Mucosa of gallbladder (tissue), 1 donor: ENCODE measurements at places on chromosomes 2 and 18.

DNA sequence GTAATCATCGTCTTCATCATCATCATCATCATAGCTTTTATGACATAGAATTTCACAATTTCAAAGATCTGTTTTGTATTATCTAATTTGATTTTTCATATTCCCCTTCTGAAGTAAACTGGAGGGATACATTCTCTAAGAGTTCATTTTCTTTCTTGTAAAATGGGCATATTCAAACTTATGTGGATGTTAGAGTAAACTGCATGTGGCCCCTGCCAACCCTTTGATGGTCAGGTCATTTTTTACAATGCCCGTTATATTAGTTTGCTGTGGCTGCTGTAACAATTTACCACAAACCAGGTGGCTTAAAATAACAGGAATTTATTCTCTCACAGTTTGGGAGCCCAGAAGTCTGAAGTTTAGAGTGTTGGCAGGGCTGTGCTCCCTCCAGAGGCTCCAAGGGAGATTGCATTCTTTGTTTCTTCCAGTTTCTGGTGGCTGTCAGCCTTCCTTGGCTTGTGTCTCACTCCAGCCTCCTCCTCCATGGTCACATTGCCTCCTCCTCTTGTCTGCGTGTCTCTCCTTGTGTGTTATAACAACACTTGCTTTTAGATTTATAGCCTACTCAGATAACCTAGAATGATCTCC is 127.5 kb upstream of the MMADHC start:
- no peak for DNase-seq

DNA sequence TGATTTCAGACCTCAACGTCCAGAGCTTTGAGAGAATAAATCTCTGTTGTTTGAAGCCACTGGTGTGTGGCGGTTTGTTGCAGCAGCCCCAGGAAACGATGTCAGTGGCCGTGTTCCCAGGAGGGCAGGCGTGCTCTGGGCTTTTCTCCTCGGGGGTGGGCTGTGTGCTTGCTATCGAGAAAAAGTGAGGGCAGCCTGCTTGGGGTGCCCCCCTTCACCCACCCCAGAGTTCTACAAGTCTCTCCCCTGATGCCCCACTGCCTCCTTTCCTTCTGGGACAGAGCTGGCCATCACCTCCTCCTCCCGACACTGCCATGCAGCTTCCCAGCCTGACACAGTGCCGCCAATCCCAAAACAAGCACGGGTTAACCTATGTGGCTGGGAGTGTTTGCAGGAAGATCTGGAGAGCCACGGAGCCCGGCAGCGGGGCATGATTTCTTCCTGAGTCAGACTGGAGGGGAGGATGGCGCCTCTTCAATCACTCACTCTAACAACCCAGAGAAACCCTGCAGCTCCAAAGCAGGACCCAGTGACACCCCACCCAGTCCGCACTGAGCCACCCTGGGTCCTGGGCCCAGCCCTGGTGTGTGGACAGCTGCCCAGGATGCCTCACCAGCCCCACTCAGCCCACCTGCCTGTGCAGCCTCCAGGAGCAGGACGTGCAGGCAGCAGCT is 213.7 kb upstream of the RAB6C start:
- DNase-seq: no peak

GRCh38 chr2:158686210-158686691 is 108.9 kb upstream of the DAPL1 start:
- no peak for DNase-seq

DNA sequence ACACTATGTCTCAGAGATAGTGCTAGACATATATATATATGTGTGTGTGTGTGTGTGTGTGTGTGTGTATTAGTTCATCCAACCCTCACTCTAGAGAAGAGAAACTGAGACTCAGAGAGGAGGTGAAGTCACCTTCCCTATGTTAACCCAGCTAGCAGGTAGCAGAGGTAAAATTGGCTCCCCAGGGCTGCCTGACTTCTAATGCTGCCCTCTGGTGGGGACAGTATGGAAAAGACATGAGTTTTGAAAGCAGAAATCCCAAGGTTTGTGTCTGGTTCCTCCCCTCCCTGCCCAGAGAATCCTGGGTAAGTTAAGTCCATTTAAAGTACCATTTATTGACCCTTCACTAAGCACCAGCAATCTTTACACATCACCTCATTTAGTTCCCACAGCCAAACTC is 137.7 kb downstream of the THNSL2 start:
- DNase-seq: no peak

DNA sequence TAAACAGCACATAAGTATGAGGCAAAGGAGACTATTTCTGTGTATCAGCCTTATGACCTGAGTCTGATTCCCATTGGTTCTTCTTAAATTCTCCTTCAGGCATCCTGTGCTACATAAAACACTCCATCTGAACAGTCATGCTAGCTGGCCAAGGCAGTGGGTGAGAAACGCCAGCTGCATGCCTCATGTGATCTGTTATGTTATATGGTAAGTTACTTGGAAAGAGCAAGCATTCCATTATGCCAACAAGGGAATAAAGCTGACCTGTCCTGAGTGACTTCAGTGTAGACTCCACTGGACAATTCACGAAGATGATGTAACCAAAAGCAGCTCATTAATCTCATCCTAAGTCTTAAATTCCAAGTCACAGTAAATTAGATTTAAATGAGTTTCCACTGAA is 216.5 kb upstream of the FN1 start:
- no peak for DNase-seq

GRCh38 chr2:192499476-192499875 is 304.7 kb upstream of the TMEFF2 start:
- DNase-seq: no peak

DNA sequence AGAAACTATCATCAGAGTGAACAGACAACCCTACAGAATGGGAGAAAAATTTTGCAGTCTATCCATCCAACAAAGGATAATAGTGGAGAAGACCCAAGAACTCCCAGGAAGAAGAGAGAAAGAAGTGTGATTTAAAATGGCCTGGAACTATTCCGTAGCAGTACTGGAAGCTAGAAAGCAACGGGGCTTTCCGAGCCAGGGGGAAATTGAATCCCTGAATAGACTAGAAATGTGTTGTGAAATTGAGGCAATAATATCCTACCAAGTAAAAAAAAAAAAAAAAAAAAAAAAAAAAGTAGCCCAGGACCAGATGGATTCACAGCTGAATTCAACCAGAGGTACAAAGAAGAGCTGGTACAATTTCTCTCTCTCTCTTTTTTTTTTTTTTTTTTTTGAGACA is 69.3 kb downstream of the FARP2 start:
- DNase-seq: no peak

GRCh38 chr2:120077896-120078295 is 65.0 kb downstream of the EPB41L5 start:
- DNase-seq: no peak

GRCh38 chr2:20611077-20611843 is 39.6 kb downstream of the HS1BP3 start:
- peak; percentile 84 for DNase-seq

DNA sequence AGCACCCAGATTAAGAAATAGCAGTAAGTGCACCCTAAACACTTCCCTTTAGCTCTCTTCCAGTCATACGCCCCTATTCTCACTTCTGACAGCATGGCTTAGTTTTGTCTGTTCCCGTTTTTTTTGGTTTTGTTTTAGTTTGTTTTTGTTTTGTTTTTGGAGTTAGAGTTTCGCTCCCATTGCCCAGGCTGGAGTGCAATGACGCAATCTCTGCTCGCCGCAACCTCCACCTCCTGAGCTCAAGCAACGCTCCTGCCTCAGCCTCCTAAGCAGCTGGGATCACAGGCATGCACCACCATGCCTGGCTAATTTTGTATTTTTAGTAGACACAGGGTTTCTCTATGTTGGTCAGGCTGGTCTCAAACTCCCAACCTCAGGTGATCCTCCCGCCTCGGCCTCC is 2067.7 kb downstream of the SUCLG1 start:
- DNase-seq: no peak

- no peak for DNase-seq
Observed at GRCh38 chr2:69563021-69563420, 80.5 kb downstream of the AAK1 start.

GRCh38 chr2:85277416-85278158 is 50.2 kb downstream of the TGOLN2 start:
- DNase-seq: peak; percentile 39

DNA sequence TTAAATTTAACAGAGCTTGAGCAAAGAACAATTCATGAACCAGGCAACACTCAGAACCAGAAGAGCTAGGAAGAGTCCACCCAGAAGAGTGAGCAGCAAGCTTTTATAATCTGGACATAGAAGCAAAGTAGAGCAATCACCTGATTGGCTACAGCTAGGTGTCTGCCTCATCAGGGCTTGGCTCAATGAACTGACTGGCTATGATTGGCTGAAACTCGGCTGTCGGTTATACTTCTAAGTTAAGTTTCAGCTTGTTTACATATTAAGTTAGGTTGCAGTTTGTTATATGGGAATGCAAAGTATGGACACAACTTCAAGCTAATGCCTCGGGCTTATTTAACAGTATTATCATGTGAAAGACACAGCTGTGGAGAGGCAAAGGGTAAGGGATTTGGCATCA is 63.2 kb upstream of the NABP1 start:
- DNase-seq: no peak

GRCh38 chr2:183035954-183036669 is 2.1 kb downstream of the NCKAP1 start:
- no peak for DNase-seq

DNA sequence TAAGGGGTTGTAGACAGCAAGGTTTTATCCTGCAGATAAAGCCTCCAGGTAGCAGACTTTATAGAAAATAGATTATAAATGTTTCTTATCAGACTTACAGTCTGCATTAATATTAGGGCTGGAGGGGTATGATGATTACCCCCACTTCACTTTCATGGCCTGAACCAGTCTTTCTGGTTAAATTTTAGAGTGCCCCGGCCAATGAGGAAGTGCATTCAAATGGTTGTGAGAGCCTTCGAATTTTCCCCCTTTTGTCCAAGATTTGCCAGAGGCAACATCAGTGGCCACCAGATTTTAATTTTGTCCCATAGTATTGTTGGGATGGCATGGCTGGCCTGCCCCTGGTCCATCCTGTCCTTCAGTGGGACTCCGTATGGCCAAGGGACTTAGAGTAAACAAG is 31.6 kb downstream of the COMMD1 start:
- DNase-seq: no peak

- no peak for DNase-seq
Observed at GRCh38 chr2:12806549-12807242, 90.0 kb downstream of the TRIB2 start.

GRCh38 chr2:161055289-161055688 is 104.9 kb upstream of the TANK start:
- DNase-seq: no peak

DNA sequence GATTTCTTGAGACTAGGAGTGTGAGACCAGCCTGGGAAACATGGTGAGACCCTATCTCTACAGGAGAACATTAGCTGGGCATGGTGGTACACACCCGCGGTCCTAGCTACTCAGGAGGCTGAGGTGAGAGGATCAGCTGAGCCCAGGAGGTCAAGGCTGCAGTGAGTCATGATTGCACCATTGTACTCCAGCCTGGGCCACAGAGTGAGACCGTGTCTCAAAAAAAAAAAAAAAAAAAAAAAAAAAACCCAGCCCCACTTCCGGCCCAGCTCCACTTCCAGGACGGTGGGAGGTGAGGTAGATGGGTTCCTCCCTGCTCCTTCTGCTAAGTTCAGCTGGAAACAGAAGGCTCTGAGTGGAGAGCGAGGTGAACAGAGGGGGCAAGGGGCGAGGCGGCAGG is 41.4 kb upstream of the NFATC1 start:
- no peak for DNase-seq

DNA sequence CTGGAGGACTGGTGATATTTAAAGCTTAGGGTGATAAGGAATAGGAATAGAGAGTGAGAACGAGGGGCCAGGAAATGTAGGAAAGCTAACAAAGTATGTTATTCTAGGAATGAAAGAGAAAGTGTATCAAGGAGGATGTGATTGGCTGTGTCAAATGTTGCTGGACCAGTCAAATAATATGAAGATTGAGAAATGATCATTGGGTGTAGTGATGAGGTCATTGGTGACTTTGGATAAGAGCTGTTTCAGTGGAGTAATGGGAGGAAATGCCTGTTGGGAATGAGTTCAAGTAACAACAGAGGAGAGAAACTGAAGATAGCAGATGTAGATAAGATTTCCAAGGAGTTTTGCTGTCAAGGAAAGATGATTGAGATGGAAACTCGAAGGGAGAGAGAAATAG is 74.4 kb downstream of the UBE2E3 start:
- DNase-seq: no peak

DNA sequence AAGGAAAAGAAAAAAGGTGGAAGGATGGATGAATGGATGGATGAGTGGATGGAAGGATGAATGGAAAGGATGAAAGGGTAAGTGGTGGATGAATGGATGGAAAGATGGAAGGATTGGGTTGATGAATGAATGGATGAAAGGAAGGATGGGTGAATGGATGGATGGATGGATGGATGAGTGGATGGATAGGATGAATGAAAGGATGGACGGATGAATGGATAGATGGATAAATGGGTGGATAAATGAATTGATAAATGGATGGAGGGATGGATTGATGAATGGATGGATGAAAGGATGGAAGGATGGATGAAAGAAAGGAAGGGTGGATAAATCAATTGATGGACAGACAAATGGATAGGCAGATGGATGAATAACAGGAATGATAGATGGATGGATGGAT is 48.2 kb upstream of the OTOF start:
- no peak for DNase-seq

DNA sequence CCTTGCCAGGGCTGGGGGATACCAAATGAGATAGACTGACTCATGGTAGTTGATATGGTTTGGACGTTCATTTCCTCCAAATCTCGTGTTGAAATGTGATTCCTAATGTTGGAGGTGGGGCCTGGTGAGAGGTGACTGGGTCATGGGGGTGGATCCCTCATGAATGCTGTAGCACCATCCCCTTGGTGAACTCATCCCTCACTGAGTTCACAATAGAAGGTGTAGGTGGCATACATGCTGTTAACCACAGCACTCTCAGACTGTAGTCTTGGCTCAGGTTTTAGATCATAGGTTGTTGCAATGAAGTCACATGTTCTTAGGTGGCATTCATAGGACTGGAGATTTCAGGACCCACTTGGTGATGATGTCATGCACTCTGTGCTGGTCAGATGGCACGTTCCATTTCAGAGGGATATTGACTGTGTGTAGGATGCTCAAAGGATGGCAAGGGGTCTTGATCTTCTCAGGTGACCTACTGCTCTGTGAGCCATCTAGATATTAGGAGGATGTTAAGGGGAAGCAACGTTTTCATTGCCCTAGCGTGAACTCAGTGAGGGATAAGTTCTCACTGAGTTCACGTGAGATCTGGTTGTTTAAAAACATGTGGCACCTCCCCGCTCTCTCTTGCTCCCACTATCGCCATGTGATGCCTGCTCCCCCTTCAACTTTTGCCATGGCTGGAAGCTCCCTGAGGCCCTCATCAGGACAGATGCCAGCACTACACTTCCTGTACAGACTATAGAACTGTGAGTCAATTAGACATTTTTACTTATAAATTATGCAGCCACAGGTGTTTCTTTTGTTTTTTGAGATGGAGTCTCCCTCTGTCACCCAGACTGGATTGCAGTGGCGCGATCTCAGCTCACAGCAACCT is 73.8 kb upstream of the ACAA2 start:
- DNase-seq: no peak
